ENCODE measurements at places on chromosomes 5 and 9. TPM values are rescaled to one million over a fixed set of nuclear protein-coding genes. Genes with fewer than 3 reads are reported as not detected.

The MATR3 gene
- 248 TPM for total RNA-seq

The RANBP17 gene
- total RNA-seq = not detected

The FGF18 gene
- total RNA-seq = not detected

The HSPB3 gene
- 25.8 TPM for total RNA-seq

The HCN1 gene
- total RNA-seq = not detected

The FOXD1 gene
- 5.4 TPM for total RNA-seq

The NR2F1 gene
- total RNA-seq = 6.5 TPM

The KCTD16 gene
- total RNA-seq = 0.21 TPM

The TRAPPC13 gene
- total RNA-seq = 38.0 TPM

The WNK2 gene
- 0.02 TPM for total RNA-seq

The PLPP7 gene
- not detected for total RNA-seq

The ZNF782 gene
- total RNA-seq = 1.5 TPM

The ACOT12 gene
- not detected for total RNA-seq

The SLC34A1 gene
- not detected for total RNA-seq

The CBY3 gene
- total RNA-seq = not detected

The KIAA0825 gene
- total RNA-seq = 2.3 TPM

The SLC36A3 gene
- not detected for total RNA-seq

The SAXO1 gene
- under 0.01 TPM for total RNA-seq

The PCDHB11 gene
- 5.6 TPM for total RNA-seq

The KIF12 gene
- not detected for total RNA-seq

The PDE6A gene
- total RNA-seq = not detected

The SLC28A3 gene
- not detected for total RNA-seq
